ENCODE measurements at places on chromosomes 1 and 21. TPM values are rescaled to one million over a fixed set of nuclear protein-coding genes. Genes with fewer than 3 reads are reported as not detected.
A peak's percentile ranks its signal among the peaks of the same experiment; 100 is the strongest.

- H3K4me1 ChIP-seq: peaks cover 13% of the 10 kb centered on the region
- H3K4me3 ChIP-seq: no peak overlapping the region
- H3K36me3 ChIP-seq: no peaks in the 10 kb centered on the region
- H3K27ac ChIP-seq: no peak overlapping the region
- peaks cover 64% of the 10 kb centered on the region for H3K27me3 ChIP-seq
- no peak for DNase-seq
Measured at GRCh38 chr1:94235189-94236012, 2.0 kb downstream of the ARHGAP29 start.

- DNase-seq: no peak
- H3K4me1 ChIP-seq: no peaks in the 10 kb centered on the region
- peaks cover 8% of the 10 kb centered on the region for H3K27me3 ChIP-seq
- no peak overlapping the region for H3K27ac ChIP-seq
- no peaks in the 10 kb centered on the region for H3K36me3 ChIP-seq
- H3K4me3 ChIP-seq: no peak overlapping the region
Measured at GRCh38 chr1:170296211-170296610, 150.5 kb downstream of the NTMT2 start.

- H3K27me3 ChIP-seq: no peaks in the 10 kb centered on the region
- DNase-seq: no peak
- no peaks in the 10 kb centered on the region for H3K36me3 ChIP-seq
Measured at GRCh38 chr1:228891272-228892034, 156.2 kb downstream of the RHOU start.

GRCh38 chr21:42030311-42030710 is 20.2 kb upstream of the ZBTB21 start:
- H3K36me3 ChIP-seq: no peaks in the 10 kb centered on the region
- H3K4me3 ChIP-seq: no peak overlapping the region
- H3K27ac ChIP-seq: no peak overlapping the region
- H3K4me1 ChIP-seq: no peaks in the 10 kb centered on the region
- DNase-seq: no peak

The HPDL gene
- total RNA-seq: 12.7 TPM

The CELA2B gene
- total RNA-seq: not detected

DNA sequence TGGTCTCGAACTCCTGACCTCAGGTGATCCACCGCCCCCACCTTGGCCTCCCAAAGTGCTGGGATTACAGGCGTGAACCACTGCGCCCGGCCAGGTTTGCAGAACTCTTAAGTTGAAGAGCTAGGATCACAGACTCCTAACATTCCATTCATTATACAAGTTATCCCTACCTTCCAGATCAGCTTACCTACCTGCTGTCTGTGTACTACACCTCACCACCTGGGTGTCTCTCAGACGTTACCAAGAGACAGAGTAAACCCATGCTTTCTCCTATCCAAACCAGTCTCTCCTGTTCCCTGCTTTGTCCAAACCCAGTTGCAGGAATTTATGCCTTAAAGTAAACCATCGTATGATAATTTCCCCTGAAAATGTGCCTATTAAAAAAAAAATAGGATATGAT is 123.0 kb upstream of the L1TD1 start:
- no peak for DNase-seq
- H3K27ac ChIP-seq: no peak overlapping the region
- H3K27me3 ChIP-seq: no peaks in the 10 kb centered on the region
- peaks cover 1% of the 10 kb centered on the region for H3K36me3 ChIP-seq

DNA sequence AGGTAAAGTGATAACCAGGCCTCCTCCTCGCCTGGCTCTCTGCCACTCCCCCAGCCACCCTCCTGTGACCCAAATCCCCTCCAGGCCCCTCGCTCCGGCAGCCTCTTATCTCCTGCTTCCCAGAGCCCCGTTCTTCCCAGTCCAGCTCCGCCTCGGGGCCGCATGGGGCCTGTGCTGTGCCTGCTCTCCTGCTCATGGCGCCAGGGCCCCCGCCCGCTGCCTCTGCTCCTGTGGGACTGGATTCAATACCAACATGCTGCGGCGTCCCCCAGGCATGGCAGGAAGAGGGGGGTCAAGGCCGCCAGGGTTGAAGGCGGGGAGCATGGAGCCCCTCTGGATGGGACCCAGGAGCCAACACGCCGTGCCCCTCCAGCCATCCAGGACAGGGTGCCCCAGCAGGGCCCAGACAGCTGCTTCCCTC is 213.0 kb upstream of the VAMP3 start:
- H3K27me3 ChIP-seq: peaks cover 8% of the 10 kb centered on the region
- peaks cover under 1% of the 10 kb centered on the region for H3K4me1 ChIP-seq
- no peaks in the 10 kb centered on the region for H3K36me3 ChIP-seq
- H3K27ac ChIP-seq: no peak overlapping the region

GRCh38 chr1:117928881-117929342 is 509 bp downstream of the GDAP2 start:
- H3K27me3 ChIP-seq: no peaks in the 10 kb centered on the region
- DNase-seq: peak; percentile 54
- H3K4me3 ChIP-seq: peak overlapping the region; percentile 94
- H3K36me3 ChIP-seq: peaks cover 30% of the 10 kb centered on the region
- peaks cover 55% of the 10 kb centered on the region for H3K4me1 ChIP-seq
- H3K27ac ChIP-seq: peak overlapping the region; percentile 90

- no peak overlapping the region for H3K4me3 ChIP-seq
- no peak for DNase-seq
- no peaks in the 10 kb centered on the region for H3K27me3 ChIP-seq
- H3K4me1 ChIP-seq: peaks cover 70% of the 10 kb centered on the region
Measured at GRCh38 chr1:22043198-22043769, 9.2 kb upstream of the CDC42 start.

The ST6GALNAC5 gene
- not detected for total RNA-seq

The CLCA1 gene
- total RNA-seq: not detected

DNA sequence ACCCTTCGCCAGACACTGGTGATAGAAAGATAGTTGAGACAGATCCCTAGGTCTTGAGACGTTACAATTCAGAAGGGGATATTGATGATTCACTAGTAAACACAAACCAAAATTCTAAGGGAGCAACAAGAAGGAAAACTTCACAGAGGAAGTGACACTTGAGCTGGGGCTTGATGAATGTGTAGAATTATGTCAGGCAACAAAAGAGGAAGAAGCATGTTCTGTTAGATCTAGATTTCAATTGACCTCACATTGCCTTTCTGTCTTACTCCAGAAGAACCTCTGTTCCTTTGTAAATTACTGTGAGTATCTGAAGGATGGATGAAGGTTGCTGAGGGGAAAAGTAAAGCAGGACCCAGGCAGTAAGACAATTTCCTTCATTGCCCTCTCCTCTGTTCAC is 328.2 kb downstream of the KCTD3 start:
- no peaks in the 10 kb centered on the region for H3K27me3 ChIP-seq
- no peak overlapping the region for H3K27ac ChIP-seq
- H3K4me1 ChIP-seq: no peaks in the 10 kb centered on the region
- DNase-seq: no peak
- H3K36me3 ChIP-seq: no peaks in the 10 kb centered on the region

The LHX8 gene
- total RNA-seq: not detected

- no peaks in the 10 kb centered on the region for H3K36me3 ChIP-seq
- H3K4me3 ChIP-seq: no peak overlapping the region
- no peak overlapping the region for H3K27ac ChIP-seq
- H3K4me1 ChIP-seq: peaks cover 6% of the 10 kb centered on the region
- DNase-seq: peak; percentile 77
- H3K27me3 ChIP-seq: peaks cover 2% of the 10 kb centered on the region
Measured at GRCh38 chr21:14864211-14865021, 200.4 kb downstream of the NRIP1 start.

The MCOLN2 gene
- total RNA-seq: 32.9 TPM

The GJA8 gene
- total RNA-seq: not detected

- DNase-seq: no peak
- no peak overlapping the region for H3K4me3 ChIP-seq
- H3K4me1 ChIP-seq: peaks cover 6% of the 10 kb centered on the region
- H3K27ac ChIP-seq: no peak overlapping the region
- peaks cover 16% of the 10 kb centered on the region for H3K27me3 ChIP-seq
- no peaks in the 10 kb centered on the region for H3K36me3 ChIP-seq
Measured at GRCh38 chr1:216721863-216722262, 1.4 kb downstream of the ESRRG start.

DNA sequence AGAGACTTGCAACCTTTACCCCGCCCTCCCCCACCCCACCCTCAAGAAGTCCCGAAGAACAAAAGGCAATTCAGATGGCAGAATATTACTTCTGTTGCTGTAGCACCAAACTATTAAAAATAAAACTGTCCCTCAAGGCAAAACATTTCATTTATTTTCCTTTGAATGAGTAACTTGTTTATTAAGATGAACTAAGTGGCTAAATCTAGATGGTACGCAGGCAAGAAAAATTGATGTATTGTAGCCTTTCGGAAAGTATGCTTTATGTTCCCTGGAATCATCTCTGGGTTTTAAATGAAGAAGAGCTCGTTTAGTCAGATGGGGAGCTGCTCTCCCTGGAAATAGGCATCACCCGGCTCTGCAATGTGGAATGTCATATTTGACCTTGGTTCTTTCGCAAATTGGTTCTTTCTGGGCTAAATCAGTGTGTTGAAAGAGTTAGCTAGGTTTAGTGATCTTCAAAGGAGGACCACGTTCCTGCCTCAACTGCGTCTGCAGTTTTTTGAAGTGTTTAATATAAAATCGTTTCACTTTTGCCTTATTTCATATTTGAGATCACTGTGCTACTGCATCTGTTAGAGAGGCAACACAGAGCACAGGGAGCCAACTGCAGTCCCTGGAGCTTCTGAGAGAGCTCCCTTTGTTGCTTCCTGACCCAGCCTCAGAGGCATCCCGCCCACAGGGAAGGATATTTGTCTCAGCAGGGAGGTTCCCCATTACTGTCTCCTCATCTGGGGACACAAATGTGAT is 61.8 kb downstream of the KIF26B start:
- H3K4me3 ChIP-seq: no peak overlapping the region
- no peaks in the 10 kb centered on the region for H3K27me3 ChIP-seq
- H3K36me3 ChIP-seq: no peaks in the 10 kb centered on the region

The DCLRE1B gene
- 18.2 TPM for total RNA-seq

GRCh38 chr1:246798606-246799496 is 74.6 kb downstream of the SCCPDH start:
- H3K27me3 ChIP-seq: no peaks in the 10 kb centered on the region
- H3K4me3 ChIP-seq: no peak overlapping the region
- H3K4me1 ChIP-seq: no peaks in the 10 kb centered on the region
- H3K27ac ChIP-seq: no peak overlapping the region
- no peak for DNase-seq

- H3K4me3 ChIP-seq: no peak overlapping the region
- no peaks in the 10 kb centered on the region for H3K4me1 ChIP-seq
- no peaks in the 10 kb centered on the region for H3K36me3 ChIP-seq
- DNase-seq: no peak
- H3K27ac ChIP-seq: no peak overlapping the region
- peaks cover 2% of the 10 kb centered on the region for H3K27me3 ChIP-seq
Measured at GRCh38 chr1:17134724-17135123, 15.5 kb upstream of the PADI2 start.

GRCh38 chr21:33430858-33431257 is 27.6 kb downstream of the IFNGR2 start:
- DNase-seq: no peak
- H3K4me1 ChIP-seq: peaks cover 28% of the 10 kb centered on the region
- H3K27ac ChIP-seq: no peak overlapping the region
- H3K4me3 ChIP-seq: no peak overlapping the region
- peaks cover 52% of the 10 kb centered on the region for H3K36me3 ChIP-seq
- no peaks in the 10 kb centered on the region for H3K27me3 ChIP-seq

DNA sequence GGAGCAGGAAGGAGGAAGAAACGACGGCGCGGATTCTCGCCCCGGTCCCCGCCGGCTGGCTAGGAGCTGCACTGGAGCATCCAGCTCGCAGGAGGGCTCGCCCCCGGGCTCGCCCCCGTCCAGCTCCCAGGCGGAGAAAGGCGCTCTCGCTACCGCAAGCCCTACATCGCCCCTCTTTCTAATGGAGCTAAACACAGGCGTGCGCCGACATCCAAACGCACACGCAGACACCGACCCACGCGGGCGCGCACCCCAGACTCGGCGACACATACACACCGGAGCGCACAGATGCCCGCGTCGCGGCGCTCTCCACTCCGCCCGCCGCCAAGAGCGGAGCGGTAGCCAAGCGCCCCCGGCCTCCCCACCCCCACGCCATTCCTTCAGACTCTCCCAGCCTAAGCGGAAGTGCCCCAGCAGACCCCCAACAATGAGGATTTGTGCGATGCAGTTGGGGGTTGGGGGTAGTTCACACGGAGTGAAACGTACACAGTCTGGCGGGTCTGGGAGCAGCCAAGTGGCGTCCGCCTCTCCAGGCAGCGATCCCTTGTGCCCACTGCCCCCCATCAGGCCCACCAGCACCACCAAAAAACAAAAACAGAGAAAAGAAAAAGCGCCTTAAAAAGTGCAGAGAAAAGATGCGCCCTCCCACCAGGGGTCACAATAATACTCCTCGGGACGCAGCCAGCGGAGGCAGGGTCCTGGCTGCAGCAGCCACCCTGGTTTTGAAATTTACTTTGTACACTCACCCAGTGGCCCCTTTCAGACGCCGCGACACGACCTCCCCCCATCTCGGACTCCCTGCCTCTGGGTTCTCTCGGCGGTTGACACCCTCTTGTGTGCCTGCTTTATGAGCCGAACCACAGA is 1.4 kb downstream of the DAB1 start:
- DNase-seq: peak; percentile 7
- peaks cover 58% of the 10 kb centered on the region for H3K27me3 ChIP-seq
- no peak overlapping the region for H3K27ac ChIP-seq
- H3K4me1 ChIP-seq: peaks cover 5% of the 10 kb centered on the region
- H3K4me3 ChIP-seq: no peak overlapping the region

The PLA2G2F gene
- total RNA-seq: not detected

DNA sequence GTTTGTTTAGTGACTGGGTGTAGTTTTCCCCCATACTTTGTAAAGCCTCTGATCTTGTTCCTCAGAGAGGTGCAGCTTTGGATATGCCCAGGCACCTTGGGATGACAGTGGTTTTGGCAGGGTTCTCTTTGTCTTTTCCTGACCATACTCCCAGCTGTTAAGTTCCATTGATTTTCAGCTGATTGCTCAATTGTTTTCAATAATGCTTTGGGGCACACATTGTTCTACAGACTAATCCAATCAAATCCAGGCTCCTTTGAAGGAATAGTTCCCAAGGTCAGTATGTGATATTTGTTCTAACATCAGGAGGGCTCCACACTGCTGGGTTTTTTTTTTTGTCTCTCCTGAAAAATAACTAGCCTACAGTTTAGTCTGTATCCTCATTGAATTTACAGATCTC is 24.8 kb downstream of the PPP2R5A start:
- H3K4me3 ChIP-seq: no peak overlapping the region
- peaks cover 43% of the 10 kb centered on the region for H3K36me3 ChIP-seq
- no peak overlapping the region for H3K27ac ChIP-seq
- no peak for DNase-seq
- H3K4me1 ChIP-seq: peaks cover 47% of the 10 kb centered on the region

DNA sequence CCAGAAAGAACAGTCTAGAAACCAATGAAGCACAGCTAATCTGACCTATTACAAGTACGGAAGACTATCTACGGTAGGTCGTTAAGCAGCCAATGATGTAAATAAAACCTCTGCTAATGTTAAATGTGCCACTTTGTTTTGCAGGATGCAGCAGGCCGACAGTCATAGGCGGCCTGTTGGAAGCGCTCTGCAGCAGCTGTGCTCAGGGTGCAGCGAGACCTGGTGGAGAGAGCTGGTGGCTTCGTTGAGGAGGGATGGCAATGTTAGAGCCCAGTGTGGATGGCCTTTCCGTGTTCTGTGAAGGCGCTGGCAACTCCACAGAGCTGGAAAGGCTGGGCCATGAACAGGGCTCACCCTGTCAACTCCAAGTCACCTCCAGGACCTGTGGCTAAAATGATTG is 87.3 kb downstream of the PCP4 start:
- no peaks in the 10 kb centered on the region for H3K27me3 ChIP-seq
- no peaks in the 10 kb centered on the region for H3K36me3 ChIP-seq
- no peaks in the 10 kb centered on the region for H3K4me1 ChIP-seq
- DNase-seq: no peak
- H3K4me3 ChIP-seq: no peak overlapping the region

GRCh38 chr21:20882462-20883407 is 115.5 kb upstream of the NCAM2 start:
- H3K36me3 ChIP-seq: no peaks in the 10 kb centered on the region
- peak; percentile 32 for DNase-seq
- no peaks in the 10 kb centered on the region for H3K27me3 ChIP-seq
- no peak overlapping the region for H3K27ac ChIP-seq
- H3K4me1 ChIP-seq: no peaks in the 10 kb centered on the region

Data from activated CD4-positive, alpha-beta T cell treated with anti-CD3 and anti-CD28 coated beads for 36 hours (primary cell).